ENCODE measurements at places on chromosomes 11 and 22.

DNA sequence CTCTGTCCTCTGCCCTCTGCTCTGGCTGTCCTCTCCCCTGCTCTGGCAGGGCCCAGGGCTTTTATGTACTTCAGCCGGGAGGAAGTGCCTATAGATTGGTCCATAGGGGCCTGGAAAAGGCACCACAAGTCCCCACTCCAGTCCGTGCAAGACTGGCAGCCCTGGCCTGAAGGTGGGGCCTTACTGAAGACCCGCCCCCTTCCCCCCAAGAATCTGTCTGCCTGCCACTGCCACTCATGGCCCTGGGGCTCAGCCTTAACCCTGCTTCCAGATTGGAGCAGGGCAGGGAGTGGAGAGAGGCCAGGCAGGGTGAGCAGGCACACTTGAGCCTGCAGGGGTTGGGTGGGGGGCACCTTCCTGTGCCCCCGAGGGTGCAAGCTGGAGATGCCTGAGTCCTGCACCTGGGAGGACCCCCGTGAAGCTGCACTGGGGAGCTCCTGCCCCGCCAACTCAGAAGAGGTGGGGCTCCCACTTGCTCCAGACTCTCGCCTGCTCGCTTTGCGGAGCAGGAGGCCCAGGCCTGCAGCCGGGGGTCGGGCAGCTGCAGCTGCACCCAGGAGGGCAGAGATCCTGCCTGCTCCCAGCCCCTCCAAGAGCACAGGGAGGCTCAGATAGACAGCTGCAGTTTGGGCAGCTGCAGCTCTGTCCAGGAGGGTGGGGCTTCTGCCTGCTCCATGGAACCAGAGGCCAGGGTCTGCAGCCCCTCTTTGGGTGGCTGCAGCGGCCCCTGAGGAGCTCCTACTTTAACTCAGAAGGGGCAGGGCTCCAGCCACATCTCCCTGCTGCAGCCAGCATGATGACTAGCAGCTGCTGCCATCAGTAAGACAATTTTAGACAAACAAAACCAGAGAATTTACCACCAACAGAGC is 51.0 kb upstream of the SC5D start:
- DNase-seq: no peak

GRCh38 chr11:119479685-119480275 is 56.8 kb upstream of the THY1 start:
- DNase-seq: no peak

- DNase-seq: no peak
Observed at GRCh38 chr11:73269459-73270015, 2.6 kb upstream of the P2RY6 start.

DNA sequence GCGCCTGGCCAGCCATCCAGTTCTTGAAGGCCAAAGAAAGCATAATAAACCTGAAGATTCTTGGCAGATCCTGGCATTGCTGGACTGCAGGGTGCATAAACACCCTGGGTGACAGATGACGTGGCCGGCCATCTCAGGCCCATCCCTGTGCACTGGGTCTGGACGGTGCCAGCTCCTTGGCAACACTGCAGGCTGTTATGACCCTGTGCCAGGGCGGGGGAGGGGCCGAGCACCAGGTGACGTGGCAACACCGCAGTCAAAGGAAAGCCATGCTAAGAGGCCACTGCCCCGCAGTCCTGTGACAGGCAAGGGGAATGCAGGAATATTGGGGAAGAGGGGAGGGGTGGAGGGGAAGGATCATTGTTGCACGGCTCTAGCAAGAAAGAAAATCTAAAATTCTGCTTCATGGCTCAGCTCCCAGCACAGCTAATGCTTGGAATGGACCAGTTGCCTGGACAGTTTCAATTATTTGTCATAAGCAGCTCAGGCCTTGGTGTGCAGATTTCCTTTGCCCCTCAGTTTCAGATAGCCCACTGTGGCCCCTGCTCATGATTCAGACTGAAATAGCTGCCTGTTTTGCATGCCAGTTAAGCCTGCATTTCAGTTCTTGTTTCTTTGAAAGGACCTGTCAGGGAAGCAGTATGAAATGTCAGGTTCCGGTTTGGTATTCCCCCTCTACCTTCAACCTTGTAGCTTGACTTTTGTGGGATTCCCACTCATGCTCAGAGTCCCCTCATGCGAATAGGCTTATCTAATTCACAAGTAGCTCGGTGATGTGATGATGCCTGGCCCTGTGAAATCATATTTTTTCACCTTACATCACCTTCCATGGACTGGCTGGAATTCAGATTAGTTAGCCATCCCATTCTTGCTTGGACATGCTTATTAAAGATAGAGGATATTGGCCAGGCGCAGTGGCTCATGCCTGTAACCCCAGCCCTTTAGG is 29.7 kb upstream of the DDX6 start:
- DNase-seq: no peak

- no peak for DNase-seq
Observed at GRCh38 chr22:24271386-24271854, 789 bp downstream of the SPECC1L start.

DNA sequence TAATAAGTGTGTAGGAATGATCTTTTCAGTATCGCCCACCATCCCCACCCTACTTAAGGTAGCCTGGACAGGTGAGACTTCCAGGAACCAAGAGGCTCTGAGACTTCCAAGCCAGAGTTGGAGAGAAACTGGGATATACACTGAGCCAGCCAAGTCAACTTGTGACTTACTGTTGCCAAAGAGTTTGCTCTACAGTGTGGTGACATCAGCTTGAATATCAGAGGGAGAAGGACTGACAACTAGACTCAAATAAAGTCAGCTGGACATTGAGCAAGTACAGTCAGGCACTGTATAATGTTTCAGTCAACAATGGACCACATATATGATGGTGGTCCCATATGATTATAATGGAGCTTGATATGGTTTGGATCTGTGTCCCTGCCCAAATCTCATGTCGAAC is 1.2 kb upstream of the MMP10 start:
- no peak for DNase-seq

GRCh38 chr11:18324381-18324780 is 2.0 kb downstream of the GTF2H1 start:
- no peak for DNase-seq

DNA sequence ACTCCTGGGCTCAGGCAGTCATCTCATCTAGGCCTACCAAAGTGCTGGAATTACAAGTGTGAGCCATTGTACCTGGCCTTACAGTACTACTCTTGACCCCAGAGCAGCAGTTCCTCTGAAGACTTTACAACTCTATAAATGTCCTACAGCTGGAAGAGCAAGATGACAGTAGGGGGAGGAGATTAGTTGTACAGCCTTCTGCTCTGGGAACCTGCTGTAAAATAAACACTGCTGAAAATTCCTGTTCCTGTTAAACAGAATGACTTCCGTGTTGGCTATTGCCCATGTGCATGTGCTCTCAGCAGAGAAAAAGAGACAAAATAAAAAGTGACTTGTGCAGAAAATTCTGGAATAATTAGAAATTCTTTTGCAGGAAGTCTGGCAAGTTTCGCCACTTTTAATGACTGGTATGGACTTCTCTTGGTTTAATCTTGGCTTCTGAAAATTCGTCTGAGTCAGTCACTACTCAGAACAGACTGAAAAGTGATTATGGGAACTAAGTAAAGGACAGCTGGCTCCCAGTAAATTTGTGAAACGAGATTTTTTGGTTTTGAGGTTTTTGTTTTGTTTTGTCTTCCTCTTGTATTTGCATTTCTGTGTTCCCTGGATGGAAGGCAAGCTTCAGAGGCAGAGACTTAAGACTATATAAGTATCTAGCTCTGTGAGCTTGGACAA is 955.7 kb downstream of the DLG2 start:
- DNase-seq: no peak

- DNase-seq: no peak
Observed at GRCh38 chr11:35742707-35743454, 80.3 kb downstream of the TRIM44 start.

DNA sequence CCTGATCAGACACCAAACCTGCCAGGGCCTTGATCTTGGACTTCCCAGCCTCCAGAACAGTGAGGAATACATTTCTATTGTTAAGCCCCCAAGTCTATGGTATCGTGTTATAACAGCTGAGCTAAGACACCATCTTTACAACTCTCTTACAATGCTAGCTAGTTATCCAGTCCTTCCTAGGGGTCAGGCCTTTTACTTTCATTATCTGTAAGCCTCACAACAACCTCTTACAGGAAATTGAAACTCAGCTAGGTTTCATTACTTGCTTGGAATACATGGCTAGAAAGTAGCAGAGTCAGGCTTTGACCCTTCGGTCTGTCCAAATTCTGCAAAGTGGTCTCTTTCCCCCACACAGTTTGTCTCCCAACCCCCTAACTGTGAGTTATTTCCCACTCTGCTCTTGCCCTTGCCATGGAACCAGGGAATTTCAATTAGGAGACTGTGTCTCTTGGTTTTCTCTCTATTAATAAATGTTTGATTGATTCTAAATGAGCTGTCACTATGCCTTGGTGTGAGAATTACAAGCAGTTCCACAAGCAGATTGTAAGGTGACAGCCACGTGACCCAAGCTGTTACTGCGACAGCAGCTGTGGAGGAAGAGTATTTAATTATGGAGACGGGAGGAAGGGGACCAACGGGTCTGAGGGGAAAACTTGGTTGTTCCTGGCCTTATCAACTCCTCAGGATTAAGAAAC is 38.4 kb upstream of the CLMP start:
- DNase-seq: no peak

DNA sequence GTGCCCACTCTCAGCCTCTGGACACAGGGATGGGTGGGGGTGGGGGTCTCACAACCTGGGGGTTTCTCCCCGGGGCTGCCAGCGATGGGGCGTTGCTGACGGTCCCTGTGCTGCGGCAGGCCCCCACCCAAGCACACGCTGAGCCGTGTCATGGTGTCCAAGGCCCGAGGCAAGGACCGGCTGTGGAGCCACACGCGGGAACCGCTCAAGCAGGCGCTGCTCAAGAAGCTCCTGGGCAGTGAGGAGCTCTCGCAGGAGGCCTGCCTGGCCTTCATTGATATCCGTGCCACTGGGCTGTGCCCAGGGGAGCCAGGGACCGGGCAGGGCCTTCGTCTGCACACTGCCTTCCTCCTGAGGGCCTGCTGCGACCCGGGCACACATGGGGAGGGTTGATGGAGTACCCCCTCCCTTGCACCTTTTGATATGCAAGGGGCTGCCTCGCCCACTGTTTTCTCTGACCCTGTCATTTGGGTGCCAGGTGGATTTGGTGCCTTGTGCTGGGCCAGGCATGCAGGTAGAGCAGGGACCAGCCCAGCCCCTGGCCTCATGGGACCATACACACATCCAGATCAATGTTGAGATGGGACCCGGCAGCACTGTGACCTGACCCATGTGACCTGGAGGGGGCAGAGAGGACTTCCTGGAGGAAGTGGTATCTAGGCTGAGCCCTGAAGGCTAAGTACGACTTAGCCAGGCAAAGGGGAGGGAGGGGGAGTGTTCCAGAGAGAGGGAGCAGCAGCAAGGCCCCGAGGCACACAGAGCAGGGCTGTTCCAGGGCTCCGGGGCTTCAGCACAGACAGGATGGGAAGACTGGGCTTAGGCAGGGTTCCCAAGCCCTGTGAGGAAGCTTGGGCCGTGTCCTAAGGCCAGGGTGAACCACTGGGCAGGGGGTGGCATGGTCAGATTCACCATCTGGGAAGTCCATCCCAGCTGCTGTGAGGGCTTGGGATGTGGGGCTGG is 75.2 kb downstream of the MYO7A start:
- no peak for DNase-seq

DNA sequence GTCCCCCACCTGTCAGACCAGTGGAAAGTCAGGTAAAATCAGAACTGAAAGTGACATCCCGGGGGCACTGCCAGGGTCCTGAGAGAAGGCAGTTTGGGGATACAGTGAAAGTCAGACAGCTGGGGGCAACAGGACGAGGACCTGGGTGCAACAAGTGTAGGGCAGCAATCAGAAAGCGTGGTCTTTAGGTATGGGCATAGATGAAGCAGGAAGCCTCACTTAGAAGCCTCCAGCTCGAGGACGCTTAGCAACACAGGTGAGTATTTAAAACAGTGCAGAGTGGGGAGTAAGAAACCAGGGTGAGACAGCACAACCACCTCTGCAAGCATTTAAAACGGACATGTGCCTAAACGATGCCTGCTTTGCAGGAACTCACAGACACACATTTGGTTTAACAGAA is 64.6 kb upstream of the POU2AF1 start:
- DNase-seq: no peak

- no peak for DNase-seq
Observed at GRCh38 chr11:125995313-125995712, 49.5 kb downstream of the VSIG10L2 start.

GRCh38 chr22:25109878-25110595 is 89.6 kb upstream of the CRYBB3 start:
- no peak for DNase-seq

GRCh38 chr11:10414659-10415058 is 40.4 kb upstream of the AMPD3 start:
- no peak for DNase-seq

- DNase-seq: no peak
Observed at GRCh38 chr22:29313126-29313575, 2.3 kb downstream of the RASL10A start.

- no peak for DNase-seq
Observed at GRCh38 chr22:48888466-48889208, 939.0 kb downstream of the BRD1 start.

DNA sequence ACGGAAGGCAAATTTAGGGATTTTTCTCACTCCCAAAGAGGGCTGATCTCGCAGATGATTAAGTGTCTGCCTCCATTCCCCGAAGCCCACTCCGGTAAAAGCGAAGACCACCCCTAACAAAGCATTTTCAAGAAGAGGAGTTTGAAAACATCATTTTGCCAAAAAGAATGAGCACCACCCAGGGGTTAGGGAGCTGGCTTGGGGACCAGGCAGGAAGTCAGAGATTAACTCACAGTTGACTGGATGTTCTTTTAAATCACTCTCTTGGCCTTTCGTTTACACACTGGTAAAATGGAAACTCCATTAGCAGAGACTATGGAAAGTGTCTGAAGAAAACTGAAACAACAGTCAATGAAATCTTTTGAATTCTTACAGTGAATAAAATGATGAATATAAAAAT is 7.9 kb upstream of the TRIM44 start:
- DNase-seq: no peak

DNA sequence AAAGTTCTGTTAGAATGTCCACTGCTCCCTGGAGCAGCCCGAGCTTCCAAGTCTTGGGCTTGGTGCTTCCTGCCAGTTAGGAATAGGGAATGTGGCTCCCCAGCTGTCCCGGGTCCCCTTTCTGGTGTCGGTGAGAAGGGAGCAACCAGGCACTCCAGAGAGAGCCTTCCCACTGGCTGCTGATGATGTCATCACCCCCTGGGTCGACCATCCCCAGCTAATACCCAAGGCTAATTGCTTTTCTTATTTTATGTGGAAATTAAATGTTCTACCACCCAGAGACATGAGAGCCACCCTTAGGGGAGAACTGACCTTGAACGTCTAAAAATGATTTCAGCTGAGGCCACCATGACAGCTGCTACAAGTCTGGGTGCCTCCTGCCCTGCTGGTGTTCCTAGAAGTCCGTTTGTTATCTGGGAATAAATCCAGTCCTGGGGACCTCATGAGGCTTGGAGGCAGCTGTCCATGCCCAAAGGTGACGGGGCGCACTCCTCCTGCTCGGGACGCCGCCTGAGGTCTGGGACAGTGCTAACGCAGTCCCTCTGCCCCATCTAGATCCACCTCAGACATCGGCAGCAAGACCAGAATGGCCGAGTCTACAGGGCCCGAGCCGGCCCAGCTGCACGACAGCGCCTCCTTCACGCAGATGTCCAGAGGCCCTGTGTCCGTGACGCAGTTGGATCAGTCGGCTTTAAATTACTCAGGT is 42.3 kb downstream of the C11orf91 start:
- DNase-seq: no peak

Measured in stimulated activated CD8-positive, alpha-beta memory T cell treated with anti-CD3 and anti-CD28 coated beads, Interleukin-2, amount 100 ng/mL, for 1 hour (primary cell).